ENCODE measurements at places on chromosomes 11 and 22.

DNA sequence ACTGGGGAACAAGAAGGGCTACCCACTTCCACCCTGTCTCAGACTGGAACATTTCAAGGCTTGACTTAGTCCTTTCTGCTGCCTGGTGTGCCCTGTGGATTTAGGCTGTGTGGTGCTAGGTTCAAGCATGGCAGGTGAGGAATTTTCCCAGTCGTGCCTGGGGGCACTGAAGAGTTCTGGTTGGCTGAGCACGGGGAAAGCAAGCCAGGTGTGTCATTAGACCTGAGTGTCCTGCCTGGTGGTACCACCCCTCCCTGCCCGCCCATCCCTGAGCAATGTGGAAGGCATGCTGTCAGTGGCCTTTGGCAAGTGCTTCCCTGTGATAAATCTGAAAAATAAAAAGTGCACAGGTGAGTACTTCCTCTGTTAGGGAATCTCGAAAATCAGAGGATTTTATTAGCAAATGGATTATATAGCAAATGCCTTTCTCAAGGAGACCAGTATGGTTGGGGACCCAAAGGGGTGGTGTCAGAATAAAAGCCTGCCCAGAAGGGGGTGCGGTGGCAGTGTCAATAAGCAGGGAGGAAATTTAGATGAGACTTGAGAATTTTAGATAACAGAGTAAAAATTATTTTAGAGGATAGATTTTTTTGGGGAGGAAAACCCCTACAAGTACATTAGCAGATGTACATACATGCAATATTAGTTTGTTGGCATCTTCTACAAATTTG is 22.8 kb downstream of the TEAD1 start:
- DNase-seq, result no peak

- DNase-seq, result no peak
Measured at GRCh38 chr11:105799263-105799662, 189.4 kb downstream of the GRIA4 start.

GRCh38 chr11:82326853-82327252 is 406.8 kb downstream of the FAM181B start:
- DNase-seq, result no peak

DNA sequence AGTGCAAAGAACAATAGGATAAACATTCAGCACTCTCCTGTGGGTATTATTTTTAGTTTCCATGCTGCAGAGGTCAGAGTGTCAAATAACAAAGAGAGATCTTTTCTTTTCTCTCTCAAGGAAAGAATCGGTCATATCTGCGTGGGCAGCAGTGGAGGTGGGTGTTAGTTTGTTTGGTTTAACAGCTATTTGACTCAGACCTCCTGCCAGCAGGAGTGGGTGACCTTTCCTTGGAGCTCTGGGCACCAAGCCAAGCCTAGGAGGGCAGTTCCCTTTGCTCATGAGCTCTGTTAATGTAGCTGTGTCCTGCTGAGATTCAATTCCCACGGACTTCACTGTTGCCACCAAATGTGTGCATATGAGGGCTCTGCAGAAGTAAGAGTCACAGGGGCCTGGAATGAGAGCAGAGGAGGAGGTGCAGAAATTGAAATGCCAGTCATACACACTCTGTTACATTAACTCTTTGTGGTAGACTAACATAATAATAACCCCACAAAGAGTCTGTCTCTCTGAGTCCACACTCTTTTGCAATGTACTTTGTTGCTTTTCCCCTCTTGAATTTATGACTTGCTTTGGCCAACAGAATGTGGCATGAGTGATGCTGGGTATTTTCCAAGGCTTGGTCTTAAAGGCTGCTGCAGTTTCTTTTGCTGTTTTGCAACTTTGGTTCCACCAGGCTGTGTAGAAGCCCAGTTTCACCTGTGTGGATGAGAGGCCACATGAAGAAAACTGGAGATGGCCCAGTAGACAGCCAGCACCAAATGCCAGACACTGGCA is 76.0 kb upstream of the GRK3 start:
- DNase-seq, result peak; percentile 56

DNA sequence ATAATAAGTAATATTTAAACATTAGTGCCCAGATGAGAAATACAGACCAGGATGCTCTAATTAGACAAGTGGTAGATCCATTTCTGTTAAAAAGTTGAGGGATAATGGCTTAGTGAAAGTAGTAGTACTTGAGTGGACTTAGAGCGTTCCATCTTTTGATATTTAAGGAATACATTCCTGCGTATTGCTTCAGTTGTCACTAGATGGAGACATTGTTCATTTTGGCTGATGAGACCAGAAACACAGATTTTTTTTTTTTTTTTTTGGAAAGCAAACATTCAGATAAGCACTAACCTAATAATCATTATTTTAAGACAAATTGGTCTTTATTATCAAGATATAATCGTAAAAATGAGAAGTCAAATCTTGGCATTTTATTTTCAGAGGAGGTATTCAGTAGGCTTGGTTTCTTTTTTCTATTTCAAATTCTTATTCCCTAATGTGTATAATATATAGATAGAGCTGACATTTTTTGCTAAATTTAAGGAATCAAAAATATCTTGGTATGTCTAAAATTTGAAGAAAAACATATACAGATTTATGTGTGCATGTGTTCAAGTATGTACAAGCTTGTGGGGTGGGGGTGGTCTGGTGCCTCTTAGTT is 92.9 kb downstream of the DYNC2H1 start:
- DNase-seq, result peak; percentile 14

DNA sequence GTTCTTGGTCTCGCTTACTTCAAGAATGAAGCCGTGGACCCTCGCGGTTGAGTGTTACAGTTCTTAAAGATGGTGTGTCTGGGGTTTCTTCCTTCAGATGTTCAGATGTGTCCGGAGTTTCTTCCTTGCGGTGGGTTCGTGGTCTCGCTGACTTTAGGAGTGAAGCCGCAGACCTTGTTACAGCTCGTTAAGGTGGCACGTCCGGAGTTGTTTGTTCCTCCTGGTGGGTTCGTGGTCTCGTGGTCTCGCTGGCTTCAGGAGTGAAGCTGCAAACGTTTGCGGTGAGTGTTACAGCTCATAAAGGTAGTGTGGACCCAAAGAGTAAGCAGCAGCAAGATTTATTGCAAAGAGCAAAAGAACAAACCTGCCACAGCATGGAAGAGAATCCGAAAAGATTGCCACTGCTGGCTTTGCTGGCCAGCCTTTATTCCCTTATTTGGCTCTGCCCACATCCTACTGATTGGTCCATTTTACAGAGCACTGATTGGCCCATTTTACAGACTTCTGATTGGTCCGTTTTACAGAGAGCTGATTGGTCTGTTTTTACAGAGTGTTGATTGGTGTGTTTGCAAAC is 27.1 kb upstream of the NXPE2 start:
- DNase-seq, result no peak

GRCh38 chr22:22030493-22031182 is 48.1 kb upstream of the TOP3B start:
- DNase-seq, result no peak

DNA sequence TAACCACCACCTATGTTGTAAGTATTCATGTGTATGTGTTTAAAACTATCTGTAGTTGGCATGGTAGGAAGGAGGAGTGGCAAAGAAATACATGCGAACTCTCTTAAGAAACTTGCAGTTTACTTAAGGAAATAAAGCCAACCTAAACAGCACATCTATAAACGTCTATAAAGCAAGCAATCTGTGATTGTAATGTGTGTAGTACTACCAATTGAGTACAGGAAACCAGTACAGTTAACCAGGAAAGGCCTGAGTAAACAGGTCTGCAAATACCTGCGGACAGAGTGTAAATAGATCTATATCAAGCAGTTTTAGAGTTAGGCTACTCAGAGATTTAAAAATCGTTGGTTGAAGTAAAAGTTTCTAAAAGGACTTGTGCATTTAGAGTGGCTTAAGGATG is 59.5 kb upstream of the AMOTL1 start:
- DNase-seq, result no peak

DNA sequence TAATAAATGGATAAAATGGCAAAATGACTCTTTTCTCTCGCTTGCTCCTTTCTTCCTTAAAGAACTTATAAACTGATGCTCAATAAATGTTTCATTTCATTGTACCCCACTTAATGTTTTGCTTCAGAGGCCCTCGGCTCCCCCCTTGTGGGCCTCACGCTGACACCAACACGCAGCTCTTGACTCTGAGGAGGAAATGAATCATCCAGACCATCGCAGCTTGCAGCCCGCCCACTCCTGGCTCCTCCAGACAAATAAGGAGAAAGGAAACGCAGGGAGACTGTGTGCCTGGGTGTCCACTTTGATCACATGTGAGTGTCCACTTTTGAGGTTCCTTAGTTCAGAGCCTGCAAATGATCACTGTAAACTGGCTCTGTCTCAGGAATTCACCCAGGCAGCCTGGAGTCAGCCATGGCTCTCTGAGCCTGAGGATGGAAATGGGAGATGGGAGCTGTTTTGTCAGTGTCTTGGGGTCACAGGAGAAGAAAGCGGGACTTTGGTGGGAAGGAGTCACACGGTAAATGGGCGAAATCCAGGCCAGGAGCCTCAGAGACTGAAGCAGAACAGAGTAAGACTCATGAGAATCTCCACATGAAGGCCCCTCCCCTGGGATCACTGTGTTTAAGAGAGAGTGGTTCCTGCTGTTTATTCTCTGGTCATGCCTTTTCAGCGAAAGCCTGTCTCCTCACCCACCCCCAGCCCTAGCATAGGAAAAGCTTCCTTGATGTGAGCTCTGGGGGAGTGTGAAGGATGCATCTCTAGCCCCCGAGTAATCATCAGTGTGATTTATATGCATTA is 96.5 kb downstream of the CWC15 start:
- DNase-seq, result peak; percentile 87

GRCh38 chr11:70139785-70140410 is 61.8 kb downstream of the ANO1 start:
- DNase-seq, result no peak
